ENCODE measurements at places on chromosomes 3 and 15.

DNA sequence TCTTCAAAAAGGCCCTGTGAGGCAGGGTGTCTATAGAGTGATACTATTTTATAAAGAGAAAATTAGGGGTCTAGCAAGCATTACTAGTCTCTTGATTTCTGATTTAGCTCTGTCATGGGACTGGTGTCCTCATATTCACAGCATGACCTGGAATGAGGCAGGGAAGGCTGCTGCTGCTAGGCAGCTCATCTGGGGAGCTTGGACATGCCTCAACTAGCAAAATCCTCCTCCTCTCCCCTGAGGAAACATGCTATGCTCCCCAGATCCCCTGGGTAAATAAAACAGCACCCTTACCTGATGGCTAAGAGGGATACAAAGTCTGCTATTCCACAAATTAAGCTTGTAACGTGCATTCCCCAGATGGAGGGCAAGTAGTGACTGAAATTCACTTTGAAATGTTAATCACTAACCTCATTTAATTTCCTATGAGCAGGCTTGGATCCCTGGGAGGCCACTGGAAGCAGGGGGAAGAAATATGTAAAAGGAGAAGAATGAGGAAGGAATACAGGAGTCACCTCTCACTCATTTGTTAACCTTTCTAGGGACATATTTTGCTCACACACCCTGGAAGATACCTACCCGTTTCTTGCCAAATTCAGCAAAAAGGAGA, 709.4 kb downstream of the SQOR start:
- no peak for DNase-seq

DNA sequence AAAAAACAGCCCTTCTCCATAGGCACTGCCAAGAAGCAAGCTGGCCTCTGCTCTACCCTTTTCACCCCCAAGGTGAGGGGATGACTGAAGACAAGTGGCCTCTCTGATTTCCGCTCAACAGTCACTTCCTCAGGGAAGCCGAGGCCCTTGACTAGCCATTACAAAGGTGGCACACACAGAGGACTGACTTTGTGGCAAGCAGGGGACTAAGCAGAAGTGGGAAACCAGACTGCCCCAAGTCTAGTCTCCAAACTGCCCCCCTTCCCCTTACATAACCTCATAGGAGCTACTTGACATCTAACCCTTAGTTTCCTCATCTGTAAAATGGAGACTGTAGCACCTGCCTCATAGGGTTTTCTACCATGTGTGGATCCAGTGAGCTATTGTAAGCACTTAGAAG, 118.9 kb downstream of the FOXP1 start:
- DNase-seq = no peak

GRCh38 chr3:150299201-150299600, 108.9 kb upstream of the TSC22D2 start:
- DNase-seq = peak; percentile 63

DNA sequence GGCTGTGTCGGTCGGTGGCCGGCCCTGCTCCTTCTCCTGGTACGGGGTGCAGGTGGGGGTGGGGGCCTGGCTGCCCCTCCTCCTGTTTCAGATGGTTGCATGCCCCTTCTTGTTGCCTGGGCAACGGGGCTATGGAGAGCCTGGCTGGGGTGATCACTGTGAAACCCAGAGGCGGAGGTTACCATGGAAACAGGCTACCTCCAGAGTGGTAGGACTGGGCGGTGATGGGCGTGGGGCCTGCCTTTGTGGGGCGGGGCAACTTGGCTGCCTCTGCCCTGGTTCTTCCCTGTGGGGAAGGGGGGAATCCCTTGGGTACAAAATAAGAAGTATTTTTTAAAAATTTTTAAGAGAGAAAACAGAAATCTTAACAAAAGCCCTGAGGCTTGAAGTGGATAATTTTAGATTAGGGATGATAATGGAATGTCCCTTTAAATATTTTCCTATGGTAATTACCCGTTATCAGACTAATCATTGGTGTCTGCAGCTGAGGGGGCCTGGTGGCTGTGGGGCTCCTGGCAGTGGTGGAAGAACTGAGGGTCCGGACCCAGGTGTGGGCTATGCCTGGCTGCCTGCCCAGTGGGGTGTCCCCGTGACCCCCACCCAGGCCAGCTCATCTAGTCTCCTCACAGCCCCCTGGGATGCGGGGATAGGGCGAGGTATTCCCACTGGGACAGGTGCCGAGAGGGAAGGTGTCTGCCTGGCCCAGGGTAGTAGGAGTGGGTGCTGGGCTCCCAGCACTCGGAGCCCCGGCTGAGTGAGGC, 32.5 kb downstream of the PLXNA1 start:
- no peak for DNase-seq

DNA sequence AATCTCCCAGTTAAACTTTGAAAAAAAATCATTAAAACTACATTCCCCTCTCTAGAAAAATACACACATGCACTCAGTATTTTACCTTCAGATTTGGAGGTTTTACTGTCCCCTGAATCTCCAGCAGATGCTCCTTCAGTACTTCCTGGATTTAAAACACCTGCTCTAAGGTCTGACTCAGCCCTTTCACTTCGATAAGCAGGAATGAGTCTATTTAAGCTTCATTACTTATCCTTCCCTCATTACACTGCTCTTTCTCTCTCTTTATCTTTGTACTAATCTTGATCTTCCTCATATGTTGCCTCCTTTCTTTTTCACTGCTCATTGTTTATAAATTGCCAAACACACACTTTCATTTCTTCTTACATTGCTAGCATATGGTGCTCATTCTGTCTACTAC, 443.9 kb downstream of the DIPK2A start:
- DNase-seq = no peak

DNA sequence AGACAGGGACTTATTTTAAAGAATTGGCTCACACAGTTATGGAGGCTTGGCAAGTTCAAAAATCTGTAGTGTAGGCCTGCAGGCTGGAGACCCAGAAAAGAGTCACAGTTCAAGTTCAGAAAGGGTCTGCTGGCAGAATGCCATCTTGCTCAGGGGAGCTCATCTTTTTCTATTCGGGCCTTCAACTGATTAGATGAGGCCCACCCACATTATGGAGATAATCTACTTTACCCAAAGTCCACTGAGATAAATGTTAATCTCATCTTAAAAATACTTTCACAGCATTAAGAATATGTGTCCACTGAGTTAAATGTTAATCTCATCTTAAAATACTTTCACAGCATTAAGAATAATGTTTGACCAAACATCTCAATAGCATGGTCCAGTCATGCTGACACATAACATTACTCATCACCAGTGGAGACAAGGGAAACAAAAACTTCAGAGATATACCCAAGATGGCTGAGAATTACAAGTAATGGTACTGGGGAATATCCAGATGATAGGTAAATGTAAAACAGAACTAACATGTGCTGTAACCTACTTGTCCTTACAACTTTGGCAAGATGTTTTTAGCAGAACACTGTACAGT, 74.3 kb upstream of the STAC start:
- peak; percentile 41 for DNase-seq

DNA sequence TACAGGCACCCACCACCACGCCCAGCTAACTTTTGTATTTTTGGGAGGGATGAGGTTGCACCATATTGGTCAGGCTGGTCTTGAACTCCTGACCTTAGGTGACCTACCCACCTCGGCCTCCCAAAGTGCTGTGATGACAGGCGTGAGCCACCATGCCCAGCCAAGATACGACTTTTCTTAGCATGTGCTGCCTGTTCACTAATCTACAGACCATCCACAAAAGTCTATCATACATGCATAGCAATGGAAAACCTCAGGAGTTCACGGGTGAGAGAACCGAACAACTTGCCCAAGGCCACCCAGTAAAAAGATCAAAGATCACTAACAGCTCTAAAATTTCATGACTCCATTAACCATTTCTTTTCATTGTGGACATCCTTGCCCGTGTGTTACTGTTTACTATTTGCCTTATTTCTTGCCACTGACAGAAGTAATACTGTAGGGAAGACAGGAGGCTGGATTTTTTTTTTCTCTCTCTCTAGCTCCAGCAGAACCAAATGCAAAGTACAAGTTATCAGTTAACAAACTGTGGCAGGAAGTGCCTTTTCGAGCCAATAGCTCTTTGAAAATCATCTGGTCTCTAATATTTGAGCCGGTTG, 92.3 kb downstream of the FOXP1 start:
- DNase-seq = no peak

GRCh38 chr3:155370764-155371503, 77.5 kb upstream of the STRIT1 start:
- DNase-seq = no peak

DNA sequence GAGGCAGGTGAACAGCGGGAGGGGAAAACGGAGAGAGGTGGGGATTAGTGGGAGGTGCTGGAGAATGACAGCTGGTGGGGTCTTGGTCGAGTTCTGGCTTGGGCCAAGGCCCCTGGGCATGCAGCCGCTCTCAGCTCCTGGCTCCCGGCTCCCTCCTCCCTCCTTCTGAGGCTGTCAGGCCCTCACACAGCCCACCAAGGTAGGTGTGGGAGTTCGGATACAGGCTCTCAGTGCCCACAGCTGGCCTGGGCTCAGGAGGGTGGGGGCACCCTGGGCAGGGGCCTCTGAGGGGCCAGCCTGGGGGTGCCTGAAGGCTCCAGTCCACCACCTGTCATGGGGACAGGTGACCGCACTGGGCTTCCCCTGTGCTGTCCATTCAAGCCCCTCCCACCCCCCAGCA, 39.9 kb downstream of the PLXNA1 start:
- no peak for DNase-seq

DNA sequence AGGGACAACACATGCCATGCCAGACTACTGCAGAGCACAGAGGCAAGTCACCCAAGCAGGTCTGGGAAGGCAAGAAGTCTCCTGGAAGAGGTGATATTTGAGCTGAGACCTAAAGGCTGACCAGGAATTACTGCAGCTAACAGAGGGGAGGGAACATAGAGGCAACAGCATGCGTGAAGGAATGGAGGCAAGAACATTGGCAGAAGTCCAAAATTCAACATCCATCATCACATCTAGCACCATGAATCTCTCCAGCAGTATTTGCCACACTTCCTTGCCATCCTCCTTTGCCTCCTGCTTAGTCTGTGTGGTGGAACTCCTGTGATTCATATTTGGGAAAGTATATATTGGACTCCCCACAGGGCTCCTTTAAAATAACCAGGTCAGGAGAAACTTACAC, 870 bp upstream of the TSEN2 start:
- DNase-seq = no peak

DNA sequence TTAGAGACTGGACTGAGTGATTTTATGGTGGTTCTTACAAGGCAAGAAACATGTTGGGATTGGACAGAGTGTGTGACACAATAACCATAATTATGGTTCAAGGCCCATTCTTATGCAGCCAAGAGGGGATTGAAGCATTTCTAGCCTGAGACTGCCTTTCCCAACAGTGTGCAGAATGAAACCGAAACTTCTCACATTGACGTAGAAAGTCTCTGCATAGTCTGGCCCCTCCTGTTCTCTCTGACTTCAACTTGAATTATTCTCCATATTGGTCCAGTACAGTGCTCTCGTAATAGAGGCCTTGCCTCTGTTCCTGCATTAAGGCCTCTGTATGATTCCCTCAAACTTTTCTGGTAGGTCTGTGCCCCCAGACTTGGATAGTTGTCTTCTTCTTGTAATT, 138.3 kb downstream of the DIPK2A start:
- DNase-seq = no peak

- DNase-seq = no peak
These were observed 7.1 kb downstream of the ATP2C1 start for GRCh38 chr3:130900959-130901358.
